ENCODE measurements at places on chromosomes 13 and 19.

DNA sequence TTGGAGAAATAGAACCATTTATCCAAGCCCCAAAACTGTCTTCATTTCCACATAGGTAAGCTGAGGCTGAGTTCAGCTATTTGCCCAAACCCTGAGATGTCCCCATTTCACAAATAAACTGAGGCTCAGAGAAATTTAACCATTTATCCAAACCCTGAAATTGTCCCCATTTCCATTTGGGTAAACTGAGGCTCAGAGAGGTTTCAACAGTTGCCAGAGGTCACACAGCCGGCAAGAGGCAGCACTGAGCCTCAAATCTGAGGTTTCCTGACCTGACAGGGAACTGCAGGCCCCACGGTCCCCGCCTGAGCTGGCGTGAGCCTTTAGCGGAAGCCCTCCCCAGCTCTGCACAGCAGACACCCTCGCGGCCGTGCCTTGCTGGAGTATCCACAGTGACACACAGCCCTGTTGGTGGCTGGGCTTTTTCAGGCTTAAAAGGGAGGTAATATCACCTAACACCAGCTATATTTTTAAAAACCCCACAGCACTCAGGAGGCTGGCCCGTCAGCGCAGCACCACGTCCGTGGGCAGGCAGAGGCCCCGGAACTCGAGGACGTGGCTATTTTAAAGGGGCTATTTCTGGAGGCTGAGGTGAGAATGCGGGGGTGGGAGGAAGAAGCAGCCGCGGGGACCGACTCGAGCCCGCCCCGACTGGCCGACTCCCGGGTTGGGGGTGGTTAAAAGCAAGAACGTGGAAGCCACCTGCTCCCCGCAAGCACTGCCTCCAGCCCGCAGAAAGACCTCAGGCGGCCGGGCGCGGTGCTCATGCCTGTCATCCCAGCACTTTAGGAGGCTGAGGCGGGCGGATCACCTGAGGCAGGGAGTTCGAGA, 18.5 kb downstream of the PTPRS start:
- ATAC-seq, result no peak

- ATAC-seq, result peak; percentile 57
Measured at GRCh38 chr13:31755803-31756212, 16.5 kb downstream of the RXFP2 start.

GRCh38 chr13:97654236-97654635, 220.3 kb downstream of the RAP2A start:
- no peak for ATAC-seq

DNA sequence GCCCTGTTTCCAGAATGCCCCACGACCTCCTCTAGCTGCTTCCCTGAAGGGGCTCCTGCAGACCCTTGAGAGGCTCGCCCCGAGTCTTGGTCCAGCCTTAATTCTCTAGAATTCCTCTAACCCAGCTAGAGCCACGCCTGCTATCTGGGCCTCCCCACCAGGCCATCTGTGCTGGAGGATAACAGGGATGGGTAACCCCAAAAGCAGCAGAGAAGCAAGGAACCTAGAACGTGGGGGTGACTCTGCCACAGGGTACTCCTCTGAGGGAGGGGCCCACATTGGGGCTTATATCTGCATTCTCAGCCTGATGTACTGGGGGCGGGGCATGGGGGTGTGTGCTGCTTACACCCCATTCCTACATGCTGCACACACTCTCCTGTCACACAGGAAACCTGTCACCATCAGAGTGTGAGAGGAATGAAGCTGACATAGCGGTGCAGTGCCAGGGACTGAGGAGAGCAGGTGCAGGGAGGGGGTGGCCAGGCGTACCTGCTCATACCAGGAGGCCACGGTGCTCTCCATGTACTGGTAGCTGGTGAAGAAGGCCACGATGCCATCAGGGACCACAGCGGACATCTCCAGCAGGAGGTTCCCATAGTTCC, 13.8 kb downstream of the KLC3 start:
- ATAC-seq, result no peak

DNA sequence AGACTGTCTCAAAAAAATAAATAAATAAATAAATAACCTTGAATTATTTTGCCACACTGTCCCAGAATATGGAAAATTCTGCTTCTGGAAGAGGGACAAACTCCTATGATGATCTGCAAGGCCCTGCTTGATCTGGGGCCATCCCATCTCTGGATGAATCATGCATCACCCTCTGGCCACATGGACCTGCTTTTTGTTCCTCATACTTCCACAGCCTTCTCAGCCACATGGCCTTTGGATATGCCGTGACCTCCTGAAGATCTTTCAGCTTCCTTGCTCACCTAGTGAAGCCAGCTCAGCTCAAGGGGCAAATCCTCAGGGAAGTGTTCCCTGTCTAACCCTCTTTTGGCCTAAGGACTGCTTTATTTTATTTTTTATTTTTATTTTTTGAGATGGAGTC, 10.3 kb downstream of the IER2 start:
- no peak for ATAC-seq

GRCh38 chr13:44259045-44260027, 114.3 kb upstream of the SERP2 start:
- ATAC-seq, result peak; percentile 78

- no peak for ATAC-seq
Measured at GRCh38 chr13:61608138-61608537, 192.5 kb upstream of the PCDH20 start.

DNA sequence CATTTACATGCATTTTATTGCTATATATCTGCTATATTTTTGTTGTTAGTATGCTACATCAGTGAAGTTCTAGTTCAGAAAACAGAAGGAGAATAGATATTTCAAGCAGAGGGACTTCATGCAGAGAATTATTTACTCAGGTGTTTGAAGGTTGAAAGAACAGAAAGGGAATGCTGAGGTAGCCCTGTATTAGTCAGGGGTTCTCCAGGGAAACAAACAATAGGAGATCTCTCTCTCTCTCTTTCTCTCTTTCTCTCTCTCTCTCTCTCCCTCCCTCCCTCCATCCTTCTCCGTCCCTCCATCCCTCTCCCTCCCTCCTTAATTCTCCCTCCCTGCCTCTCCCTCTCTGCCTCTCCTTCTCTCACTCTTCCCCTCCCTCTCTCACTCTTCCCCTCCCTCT, 114.3 kb upstream of the TDRD3 start:
- ATAC-seq, result no peak

GRCh38 chr19:34661357-34661756, 15.6 kb downstream of the SCGB2B2 start:
- no peak for ATAC-seq

DNA sequence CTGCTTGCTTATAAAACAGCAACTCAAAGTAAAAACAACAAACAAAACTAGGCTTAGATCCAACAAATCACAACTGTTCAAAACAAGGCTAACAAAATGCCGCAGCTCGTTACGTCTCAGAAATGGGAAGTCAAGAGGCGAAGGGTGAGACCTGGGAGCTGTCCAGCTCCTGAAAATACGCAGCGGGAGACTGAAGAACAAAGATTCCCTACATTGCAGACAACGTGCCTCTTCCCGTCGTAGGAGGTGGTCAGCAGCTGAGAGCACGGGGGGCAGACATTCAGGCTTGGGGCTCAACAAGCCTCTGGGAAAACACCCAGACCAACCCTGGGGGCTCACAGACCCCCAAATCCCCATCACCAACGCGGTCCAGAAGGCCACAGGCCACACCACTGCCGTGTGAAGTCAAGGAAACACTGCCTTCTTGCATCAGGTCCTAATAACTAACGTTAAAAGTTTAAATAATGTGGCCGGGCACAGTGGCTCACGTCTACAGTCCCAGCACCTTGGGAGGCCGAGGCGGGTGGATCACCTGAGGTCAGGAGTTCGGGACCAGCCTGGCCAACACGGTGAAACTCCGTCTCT, 13.5 kb downstream of the PLPP2 start:
- no peak for ATAC-seq

DNA sequence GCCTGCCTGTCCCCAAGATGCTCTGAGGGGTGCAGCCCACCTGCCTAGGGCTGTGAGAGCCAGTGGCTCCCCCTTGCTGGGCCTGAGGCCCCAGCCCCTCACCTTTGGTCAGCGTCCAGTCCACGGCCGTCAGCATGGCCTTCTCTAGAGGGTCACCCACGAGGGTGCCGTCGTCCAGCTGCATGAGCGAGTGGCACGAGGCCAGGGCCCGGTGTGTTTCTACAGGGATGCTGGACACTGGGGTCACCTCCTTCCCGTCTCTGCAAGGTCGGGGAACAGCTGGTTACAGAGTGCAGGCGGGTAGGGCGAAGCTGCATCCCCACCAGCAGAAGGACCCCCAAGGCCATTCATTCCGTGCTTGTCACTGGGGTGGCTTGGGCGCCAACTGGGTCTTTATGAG, 9.0 kb downstream of the ATP13A1 start:
- no peak for ATAC-seq

DNA sequence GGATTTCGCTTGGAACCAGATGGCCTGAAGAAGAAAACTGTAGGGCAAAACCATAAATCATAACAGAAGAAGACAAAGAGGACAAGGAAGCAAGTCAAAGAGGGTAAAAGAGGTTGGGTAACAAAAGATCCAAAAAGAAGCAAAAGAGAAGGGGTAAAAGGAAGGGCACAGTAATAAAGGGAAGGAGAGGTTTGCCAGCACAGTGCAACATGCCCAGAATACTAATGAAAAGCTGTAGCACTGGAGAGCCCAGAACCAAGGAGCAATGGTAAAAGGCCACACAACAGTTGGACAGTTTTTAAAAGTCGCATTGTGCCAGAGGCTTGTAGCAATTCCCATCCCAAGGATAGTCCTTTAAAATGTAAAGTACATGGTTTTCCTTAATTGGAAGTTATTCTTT, 506.6 kb downstream of the PCDH9 start:
- ATAC-seq, result no peak

DNA sequence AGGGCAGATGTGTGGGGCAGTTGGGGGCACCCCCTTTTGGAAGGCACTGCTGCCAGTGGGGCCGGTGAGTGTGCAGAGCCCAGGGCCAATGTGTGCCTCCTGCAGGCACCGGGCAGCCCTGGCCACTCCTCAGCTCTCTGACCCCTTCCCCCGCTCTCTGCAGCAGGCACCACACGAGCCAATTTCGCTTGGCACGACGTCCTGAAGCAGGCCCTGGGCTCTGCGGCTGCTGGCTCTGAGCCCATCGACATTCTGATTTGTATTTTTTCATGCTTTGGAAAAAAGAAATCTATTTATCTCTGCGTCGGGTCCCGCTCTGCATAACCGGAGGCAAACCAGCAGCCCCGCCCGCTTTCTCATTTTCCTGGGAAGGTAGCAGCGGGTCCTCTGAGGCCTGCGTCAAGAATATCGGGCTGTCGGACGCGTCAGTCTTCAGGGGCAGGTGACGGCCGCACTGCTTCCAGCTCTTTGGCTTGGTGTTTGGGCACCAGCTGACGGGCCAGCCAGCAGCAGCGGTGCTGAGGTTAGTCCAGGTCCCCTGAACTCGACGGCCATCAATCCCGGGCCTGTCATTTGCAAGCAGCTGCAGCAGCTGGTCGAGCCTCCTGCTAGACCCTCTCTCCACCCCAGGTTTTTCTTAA, 134.3 kb downstream of the KDM4B start:
- ATAC-seq, result peak; percentile 94

- no peak for ATAC-seq
Measured at GRCh38 chr19:4369109-4369887, 25.9 kb downstream of the MPND start.

GRCh38 chr13:70703755-70704154, 595.5 kb upstream of the KLHL1 start:
- ATAC-seq, result 0 out of 3 replicates have a peak, but pooled peaks have one; percentile 33

- peak; percentile 8 for ATAC-seq
Measured at GRCh38 chr13:114319441-114319913, 5.2 kb downstream of the CHAMP1 start.

DNA sequence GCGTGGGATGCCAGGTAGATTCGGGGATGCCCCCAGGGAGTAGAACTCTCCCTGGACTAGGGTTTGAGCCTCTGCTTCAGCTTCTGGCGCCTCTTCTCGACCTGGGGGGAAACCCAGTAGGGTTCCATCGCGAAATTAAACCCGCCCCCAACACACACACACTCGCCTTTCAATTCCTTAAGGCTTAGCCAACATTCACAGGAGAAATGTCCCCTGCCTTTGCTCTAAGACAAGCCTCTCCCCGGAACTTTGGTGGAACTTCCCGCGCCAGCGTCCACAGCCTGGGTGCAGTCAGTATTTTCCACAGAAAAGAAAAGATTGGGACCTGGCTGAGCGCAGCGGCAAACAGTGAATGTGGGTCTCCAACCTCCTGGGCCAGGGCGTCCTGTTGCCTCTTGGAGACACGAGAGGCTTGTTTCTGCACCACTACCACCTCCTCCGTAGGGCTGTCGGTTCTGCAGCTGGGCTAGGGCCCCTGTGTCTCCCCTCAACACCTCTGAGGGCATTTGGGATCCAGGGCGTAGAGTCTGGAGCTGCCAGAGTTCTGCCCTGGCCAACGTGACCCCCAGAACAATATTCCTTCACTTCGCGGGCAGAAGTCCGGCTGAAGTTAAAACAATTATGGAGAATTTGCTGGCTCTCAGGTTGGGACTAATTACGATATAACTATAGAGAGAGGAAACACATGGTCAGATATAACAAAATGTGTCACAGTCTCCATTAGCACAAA, 3.2 kb downstream of the PDX1 start:
- ATAC-seq, result no peak

DNA sequence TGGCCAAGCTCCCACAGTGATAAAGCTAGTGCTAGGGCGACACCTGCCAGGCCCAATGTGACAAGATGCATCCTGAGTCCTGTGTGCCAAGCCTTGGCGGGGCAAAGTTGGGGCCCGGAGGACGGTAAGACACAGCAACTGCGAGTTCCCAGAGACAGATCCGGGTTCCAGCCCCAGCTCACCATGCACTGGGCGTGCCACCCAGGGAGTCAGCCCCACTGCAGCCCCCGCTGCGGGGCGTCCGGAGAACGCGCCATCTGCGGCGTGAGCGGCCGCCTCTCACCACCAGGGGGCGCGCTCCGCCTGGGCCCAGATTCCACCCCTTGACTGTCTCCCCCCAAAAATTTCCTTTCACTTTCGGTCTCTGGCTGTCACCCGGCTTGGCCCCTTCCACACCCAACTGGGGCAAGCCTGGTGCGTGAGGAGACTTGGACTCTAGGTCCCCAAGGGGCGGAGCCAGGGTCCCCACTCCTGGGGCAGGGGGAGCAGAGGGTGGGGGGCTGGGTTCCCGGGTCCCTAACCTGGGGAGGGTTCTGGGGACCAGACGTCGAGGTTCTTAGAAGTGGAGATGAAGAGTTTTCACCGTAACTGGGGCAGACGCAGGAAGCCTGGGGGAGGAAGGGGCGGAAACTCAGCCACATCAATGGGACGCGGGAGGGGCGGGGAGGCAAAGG, at the start of gene FLT3LG:
FLT3LG (plus strand) TSS at position 348 of the 674 bp plus-strand sequence. CDS start 425 bp downstream, outside the sequence.
- ATAC-seq, result peak; percentile 82

DNA sequence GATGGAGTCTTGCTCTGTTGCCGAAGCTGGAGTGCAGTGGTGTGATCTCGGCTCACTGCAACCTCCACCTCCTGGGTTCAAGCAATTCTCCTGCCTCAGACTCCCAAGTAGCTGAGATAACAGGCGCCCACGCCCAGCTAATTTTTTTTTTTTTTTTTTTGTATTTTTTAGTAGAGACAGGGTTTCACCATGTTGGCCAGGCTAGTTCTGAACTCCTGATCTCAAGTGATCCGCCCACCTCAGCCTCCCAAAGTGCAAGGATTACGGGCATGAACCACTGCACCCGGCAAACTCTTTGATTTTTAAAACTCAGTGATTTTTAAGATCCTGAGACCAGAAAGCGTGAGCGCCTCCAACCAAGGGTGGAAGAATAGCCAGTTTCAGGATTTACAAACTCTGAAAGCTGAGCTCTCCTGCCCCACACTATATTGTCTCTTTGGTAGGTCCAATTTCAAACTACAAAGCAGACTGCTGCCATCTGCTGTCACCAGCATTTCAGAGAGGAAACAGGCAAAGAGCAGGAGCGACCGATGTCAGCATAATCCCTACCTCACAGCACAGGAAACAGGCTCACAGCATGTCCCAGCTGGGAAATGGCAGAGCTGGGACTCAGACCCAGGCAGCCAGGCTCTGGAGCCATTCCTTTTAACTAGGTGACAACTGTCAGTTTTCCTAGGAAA, 9.2 kb downstream of the NOSIP start:
- ATAC-seq, result peak; percentile 53
